Stimulated activated CD8-positive, alpha-beta memory T cell treated with anti-CD3 and anti-CD28 coated beads, Interleukin-7, amount 100 ng/mL, for 4 hours (primary cell): ENCODE measurements at places on chromosomes 1 and 21.

DNA sequence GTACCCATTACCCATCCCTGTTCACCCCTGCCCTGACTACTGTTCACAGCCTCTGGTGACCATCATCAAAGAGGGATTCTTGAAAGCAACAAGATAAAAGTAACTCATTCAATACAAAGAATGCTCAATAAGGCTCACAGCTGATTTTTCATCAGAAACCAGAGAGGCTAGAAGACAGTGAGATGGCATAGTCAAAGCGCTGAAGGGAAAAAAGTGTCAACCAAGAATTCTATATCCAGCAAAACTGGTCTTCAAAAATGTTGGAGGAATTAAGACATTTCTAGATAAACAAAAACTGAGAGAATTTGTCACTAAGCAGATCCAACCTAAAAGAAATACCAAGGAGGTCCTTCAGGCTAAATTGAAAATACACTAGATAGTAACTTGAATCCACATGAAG is 27.1 kb downstream of the CSF1 start:
- no peak for DNase-seq

DNA sequence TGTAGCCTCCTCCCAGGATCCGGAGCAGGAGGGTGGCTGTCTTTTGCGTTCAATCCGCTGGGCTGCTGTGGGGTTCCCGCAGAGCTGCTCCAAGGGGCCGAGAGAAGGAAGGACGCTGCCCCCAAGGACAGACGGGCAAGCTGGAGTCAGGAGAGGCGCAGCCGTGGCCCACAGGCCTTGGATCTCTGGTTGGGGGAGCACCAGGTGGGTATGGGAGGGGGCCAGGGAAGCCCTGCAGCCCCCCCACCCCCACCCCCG is 15.9 kb upstream of the SKI start:
- no peak for DNase-seq

GRCh38 chr1:162612606-162613400 is 19.5 kb upstream of the DDR2 start:
- no peak for DNase-seq

DNA sequence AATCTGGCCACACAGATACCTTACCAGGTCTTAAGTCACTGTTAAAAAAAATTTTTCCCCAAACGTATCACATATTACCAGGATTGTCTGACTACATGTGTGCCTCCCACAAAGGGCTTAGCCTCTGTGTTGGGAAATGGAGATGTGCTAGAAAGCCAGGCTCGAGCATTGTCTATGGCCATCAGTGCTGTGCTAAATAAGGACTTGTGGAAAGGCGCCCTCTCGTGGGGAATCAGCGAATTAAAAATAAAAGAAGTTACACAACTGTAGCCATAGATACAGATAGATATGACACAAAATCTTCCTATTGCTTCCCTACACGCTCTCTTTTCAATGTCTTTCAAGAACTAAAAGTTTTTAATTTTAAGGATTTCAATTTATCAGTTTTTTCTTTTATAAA is 47.5 kb upstream of the CRNN start:
- peak; percentile 14 for DNase-seq

GRCh38 chr1:23756676-23757075 is 13.4 kb downstream of the ELOA start:
- DNase-seq, result no peak

GRCh38 chr1:12573015-12573825 is 44.8 kb downstream of the DHRS3 start:
- no peak for DNase-seq

DNA sequence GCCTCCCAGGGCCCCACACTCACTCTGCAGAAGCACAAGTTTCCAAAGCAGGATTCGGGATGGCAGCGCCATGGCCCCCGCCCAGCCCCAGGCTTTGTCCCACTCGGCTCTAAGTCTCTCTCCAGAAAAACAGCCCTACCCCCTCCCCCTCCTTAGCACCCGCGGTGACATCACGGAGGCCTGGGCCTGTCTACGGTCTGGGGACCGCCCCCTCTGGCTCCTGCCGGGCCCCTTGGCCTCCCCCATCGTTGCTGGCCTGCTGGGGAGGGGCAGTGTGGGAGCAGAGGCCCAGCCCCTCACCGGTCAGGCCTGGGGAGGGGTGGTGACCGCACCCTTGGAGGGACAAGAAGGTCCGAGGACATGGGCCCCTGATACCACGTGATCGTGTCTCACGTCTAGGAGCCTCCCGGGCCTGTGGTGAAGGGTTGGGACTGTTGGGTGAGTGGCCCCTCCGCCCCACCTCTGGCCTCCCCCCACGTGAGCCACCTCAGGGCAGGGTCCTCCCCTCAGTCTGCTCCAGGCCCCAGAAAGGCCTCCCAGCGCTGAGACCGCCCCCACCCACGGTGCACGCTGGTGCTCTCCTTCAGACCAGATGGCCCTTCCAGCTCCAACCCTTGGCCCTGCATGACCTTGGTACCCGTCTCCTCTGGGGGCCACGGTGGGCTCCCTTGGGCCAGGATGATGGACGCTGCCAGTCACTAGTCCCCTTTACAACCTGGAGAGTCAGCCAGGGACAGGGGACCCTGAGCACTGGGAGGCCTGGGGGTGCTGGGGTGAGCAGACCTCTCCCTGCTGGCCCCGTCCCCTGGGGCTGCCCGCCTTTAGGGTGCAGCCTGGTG is at the start of gene MXRA8:
TSS of gene MXRA8 (minus strand) at position 123 of the 839 bp plus-strand sequence. CDS start at position 72, 51 bp downstream.
- DNase-seq, result no peak

DNA sequence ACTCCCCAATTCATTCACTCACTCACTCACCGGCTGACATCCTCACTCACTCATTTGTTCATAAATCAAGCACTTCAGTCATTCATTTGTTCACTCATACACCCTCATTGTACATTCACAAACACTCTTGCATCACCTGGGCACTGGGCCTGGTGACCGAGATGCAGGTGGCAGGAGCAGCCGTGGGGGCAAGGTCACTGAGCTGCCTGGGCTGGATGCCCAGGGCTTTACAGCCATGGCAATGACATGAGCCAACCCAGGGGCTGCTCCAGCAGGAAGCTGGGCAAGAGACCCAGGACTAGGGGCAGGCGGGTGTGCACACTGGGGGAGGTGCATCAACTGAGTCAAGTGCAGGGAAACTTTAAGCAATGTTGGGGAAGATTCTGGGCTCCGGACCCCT is 113.6 kb upstream of the IGSF21 start:
- no peak for DNase-seq

DNA sequence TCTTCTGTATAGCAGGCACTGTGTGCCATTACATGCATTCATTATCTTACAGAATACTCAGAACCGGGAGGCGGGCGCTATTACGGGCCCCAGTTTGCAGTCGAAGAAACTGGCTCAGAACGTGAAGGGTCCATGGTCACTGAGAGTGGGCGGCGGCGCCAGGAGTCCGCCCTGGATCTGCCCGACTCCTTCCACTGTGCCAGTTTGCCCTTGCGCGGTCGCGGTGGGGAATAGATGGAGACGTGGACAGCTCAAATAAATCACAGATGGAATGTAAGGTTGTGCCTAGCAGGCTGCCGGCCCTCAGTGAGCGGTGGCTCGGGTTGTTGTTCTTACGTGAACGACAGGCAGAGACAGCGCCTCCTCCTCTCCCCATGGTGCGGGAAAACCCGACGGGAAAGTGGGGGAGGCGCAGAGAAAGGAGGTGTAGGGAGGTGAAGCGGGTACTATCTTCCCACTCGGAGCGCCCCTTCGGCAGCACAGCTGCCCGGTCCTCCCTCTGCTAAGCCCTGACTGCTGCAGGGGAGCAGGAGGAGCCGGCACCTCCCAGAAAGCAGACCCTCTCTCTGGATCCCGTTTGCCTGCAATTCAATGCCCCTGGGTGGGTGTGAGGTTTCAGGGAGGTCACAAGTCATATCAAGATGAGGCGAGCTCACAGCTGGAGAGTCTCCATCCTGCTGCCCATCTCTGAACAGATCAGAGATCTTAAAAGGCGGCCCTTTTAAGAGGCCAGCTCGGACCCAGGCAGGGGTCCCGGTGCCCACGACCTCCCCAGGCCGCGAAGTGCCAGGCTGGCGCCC is 1.1 kb downstream of the COL9A2 start:
- no peak for DNase-seq

DNA sequence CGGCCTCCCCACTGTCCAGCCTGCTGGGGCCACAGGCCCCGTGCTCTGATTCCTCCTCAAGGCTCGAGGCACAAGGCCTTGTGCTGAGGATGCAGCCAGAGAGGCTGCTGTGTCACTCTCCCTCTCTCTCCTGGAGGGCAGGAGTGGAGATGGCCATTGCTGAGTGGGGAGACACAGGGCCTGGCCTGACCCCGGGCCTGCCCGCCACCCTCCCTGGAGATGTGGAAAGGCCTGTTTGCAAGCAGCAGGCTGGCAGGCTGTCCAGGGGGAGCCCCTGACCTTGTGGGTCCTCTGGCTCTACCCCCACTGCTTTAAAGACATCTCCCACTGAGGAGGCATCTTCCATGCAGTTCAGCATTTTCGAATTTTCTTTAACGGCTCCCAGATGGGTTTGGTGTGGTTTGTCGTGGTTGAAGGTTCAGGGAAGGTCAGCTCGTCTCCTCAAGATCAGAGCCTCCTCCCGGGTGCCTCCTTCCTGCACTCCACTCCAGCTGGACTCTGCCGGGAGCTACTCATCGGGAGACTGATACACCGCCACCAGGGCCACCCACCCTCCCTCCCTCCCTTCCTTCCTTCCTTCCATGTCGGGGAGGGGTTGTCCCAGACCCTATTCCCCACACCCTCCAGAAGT is 69.1 kb downstream of the SPSB1 start:
- DNase-seq, result no peak

DNA sequence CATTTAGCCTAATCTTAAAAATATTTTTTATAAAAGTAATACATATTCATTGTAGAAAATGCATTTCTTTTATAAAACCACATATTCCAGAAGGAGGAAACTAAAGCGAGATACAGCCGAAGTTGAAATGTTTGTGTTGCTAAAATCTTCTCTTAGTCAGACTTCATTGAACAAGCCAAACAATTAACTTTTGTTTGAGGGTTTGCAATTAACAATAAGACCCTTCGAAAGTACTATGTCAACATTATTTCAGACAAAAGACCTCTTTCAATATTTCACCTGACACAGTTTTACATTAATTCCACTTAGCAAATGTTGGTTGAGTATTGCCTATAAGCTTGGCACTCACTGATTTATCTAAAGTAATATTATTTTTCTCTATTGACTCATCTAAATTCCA is 354.0 kb upstream of the ADAMTS5 start:
- no peak for DNase-seq

DNA sequence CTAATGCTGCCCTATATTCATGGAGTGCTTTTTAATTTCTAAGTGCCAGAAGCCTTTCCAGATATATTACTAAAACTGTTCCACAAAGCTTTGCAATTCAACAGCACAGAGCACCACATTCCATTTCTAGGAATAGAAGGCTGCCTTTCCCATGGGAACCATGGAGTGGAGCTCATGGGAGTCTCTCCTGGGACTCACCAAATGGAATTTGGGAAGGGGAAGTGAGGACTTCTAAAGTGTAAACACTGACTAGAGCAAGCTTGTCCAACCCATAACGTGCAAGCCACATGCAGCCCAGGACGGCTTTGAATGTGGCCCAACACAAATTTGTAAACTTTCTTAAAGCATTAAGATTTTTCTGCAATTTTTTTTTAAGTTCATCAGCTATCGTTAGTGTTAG is 190.4 kb upstream of the TNR start:
- no peak for DNase-seq

GRCh38 chr21:33544451-33545195 is 1.8 kb downstream of the SON start:
- no peak for DNase-seq

DNA sequence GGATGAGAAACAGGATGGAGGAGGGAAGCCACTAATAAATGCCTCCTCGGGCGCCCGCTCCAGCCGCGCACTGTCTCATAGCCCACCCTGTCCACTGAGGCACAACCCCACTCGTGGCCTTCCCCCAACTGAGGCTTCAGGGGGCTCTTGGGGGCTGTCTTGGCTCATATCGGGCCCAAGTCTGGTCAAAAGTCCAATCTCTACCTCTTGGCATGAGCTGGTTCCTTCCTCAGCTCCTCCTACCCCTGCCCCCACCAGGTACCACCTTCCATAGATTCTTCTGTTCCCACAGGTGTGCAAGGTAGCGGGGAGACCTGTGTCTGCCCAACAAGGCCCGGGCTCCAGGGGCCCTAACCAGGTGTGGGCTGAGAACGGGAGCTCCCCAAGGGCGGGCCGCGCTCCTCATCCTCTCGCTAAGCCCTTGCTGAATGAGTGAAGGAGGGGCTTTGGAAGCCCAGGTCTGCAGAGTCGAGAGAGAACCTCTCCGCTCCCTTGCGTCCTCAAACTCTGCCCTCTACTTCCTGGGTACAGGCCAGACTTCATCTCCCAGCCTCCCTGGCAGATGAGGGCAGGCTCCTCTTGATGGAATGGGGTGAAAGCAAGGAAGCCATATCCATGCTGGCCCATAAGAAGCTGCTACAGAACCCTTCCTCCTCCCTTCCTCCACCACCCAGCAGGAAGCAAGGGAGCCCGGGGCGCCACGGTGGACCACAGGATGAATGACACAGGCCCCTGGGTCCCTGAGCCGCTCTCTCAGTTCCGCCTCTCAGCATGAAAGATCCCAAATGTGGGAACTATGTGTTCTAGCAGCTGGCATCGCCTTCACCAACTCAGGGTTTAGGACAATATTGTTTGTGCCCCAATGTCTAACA is 74.7 kb downstream of the PSMG1 start:
- no peak for DNase-seq

DNA sequence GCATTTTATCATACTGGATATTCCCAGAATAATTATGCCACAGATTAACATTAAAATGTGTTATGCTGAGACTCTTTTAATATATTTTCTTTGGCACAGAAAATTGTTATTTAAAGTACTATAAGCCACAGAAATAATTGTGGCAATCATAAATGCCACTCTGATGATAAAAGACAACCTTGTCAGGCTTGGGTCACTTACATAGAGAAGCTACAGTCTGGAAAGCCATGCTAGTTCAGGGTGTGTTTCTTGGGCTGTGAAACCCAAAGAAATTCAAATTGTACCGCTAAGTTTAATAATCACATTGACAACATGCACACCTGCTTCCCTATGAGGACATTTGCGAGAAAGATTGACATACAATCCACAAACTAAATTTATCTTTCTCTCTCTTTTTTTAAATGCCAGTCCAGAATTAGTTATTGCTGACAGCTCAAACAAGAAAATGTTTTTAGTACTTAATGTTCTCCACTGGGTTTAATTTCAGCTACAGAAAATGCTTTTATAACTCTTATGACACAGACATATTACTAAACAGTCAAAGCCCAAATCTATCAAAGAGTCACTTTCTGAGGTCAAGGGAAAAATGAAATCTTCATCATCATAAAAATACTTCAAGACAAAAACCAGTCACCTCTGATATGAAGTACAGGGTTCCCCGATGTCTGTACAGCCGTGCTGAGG is 38.7 kb downstream of the TTC13 start:
- DNase-seq, result no peak

DNA sequence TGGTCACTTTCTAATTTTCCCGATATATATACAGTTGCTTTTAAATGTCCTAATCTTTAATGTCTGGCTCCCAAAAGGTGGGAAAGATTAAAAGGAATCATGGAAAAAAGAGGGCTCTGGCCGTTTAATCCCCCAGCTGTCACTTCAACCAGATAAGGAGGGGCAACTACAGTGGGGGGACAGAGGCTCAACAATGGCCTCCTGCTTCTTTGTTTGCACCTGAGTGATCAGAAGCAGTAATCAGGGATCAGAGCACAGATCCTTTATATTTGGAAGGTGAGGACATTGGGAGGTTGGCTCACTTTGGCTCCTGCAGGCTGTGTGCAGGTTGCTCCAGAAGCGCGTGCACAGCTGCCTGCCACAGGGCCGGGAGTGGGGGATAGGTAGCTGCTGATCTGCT is 212.8 kb downstream of the FMN2 start:
- no peak for DNase-seq

GRCh38 chr1:1038694-1039093 is 18.8 kb downstream of the AGRN start:
- no peak for DNase-seq

- no peak for DNase-seq
These were observed 15.7 kb upstream of the NRIP1 start for GRCh38 chr21:15080526-15080925.
